A549 treated with CORT108297 at 1 μM for 4 hours (cell line): ENCODE measurements at places on chromosomes 7 and 10. TPM values are rescaled to one million over a fixed set of nuclear protein-coding genes. Genes with fewer than 3 reads are reported as not detected.

TYW1B gene
- total RNA-seq: 2.6 to 3.0 TPM (median 2.7 TPM) in 5 replicates

MRLN gene
- total RNA-seq: not detected in 5 replicates

PAOX gene
- 1.7 to 2.4 TPM (median 2.1 TPM) in 5 replicates for total RNA-seq

DNAJC12 gene
- 55.1 to 79.5 TPM (median 64.3 TPM) in 5 replicates for total RNA-seq

CAV1 gene
- total RNA-seq: 393 to 546 TPM (median 490 TPM) in 5 replicates

NEUROD6 gene
- not detected in 5 replicates for total RNA-seq

SPDYE3 gene
- not detected in 5 replicates for total RNA-seq

TEX36 gene
- not detected in 5 replicates for total RNA-seq

ANKRD1 gene
- 6.5 to 14.5 TPM (median 9.4 TPM) in 5 replicates for total RNA-seq
